HT1080 (cell line): ENCODE measurements at places on chromosomes 7 and 10.

- DNase-seq = no peak
Observed at GRCh38 chr7:9680713-9681112, 1247.3 kb downstream of the NXPH1 start.

DNA sequence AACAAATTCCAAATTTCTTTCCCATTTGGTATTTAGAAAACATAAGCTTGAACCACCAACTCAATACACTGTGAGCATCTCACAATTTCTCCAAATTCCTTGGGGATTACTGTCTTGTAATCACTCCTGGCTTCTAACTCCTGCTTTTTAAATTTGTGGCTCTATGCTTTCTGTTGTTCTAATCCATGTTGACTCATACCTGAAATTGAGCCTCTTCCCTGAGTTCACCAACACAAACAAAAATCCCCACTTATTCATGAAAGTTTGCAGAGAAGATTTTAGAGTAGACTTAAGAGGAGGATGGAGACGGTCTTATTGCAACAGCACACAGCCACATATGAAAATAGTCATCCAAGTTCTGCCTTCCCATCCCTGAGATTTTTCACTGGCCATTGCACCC lies 252.5 kb downstream of the PTEN start:
- DNase-seq = peak; percentile 69

DNA sequence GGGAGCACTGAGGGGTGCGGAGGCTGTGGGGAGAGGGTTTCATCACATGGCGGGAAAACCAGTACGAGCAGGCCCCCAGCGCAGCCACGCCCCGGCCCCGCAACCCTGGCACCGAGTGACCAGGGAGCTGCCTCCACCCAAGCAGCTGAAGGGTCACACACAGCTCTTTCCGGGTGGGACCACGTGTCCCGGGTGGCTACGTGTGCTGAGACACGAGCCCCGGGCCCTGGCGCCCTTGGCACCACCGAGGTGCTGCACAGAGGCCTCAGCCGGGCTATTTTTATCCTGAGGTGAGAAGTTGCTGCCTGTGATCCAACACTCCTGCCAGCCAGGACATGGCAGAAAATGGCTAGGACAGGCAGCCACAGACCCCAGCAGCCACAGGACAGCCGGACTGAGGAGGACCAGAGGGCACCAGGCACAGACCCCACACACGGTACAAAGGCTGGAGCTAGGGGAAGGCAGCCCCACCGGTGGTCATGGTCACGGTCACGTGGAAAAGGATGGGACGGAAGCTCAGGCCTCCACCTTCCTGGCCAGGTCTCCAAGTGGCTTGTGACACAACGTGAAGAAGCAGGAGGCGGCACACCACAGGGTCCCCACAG lies 223.7 kb downstream of the MAD1L1 start:
- no peak for DNase-seq

GRCh38 chr10:11147722-11148121 lies 130.1 kb downstream of the CELF2 start:
- no peak for DNase-seq

GRCh38 chr7:98472521-98472954 lies 71.6 kb upstream of the BAIAP2L1 start:
- DNase-seq = no peak
